ENCODE measurements at places on chromosomes 12 and 14. TPM values are rescaled to one million over a fixed set of nuclear protein-coding genes. Genes with fewer than 3 reads are reported as not detected.

Gene KLRG1
- total RNA-seq = 2.1 TPM

Gene DHH
- total RNA-seq = 0.46 TPM

Gene FAM181A
- total RNA-seq = not detected

Gene GPR84
- 0.41 TPM for total RNA-seq

DNA sequence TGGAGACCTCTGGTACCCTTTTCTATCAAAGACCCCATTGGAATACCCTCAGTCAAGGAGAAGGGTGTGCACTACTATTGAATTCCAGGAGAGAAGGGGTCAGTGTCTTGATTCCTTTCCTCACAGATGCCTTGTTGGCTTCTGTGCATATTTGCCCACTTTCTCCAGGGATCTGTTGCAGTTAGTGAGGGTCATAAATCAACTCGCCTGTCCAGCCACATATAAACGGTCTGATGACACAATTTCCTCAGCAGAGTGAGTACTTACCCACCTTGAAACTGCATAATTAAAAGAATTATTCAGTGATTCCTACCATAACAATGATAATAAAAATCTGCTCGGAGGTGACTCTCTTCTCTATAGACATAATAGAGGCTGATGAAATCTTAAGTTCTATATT, 13.9 kb upstream of the DCD start:
- no peak for DNase-seq

DNA sequence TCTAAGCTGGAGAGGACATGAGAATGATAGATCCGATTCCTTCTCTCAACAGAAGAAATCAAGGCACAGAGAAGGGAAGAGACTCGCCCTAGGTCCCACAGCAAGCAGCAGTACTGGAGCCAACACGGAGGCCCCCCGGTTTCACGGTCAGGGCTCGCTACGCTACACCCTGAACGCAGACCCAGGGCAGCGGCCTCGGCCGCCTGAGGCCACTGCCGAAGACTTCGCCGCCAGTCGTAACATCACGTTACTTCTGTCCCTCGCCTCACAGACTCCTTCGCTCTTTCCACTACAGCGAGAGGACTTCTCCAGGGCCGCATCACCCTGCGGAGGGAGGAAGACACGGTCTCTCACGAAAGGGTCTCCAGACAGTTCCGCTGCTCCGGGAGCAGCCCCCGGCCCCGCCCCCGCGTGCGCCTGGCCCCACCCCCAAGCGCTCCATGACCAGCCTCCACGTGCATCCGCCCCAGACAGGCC, 411 bp upstream of the DCAF4 start:
- DNase-seq = no peak

DNA sequence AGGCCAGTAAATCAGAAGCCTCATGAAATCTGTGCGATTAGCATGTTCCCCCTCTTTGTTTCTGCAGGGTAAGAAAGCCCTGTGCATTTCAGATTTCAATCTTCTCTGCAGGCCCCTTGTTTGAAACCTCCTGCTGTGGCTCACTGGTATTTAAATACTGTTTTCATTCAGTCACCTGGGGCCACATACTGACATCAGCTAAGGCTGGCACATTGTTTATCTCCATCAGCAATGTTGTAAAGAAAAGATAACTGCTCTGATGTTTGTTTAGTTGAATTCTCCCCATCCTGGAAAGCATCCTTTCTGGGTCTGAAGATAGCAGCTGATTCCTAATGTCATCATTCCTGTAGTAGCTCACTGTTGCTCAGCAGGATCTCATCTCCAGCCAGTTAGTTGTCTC, 554.9 kb downstream of the NRXN3 start:
- no peak for DNase-seq

DNA sequence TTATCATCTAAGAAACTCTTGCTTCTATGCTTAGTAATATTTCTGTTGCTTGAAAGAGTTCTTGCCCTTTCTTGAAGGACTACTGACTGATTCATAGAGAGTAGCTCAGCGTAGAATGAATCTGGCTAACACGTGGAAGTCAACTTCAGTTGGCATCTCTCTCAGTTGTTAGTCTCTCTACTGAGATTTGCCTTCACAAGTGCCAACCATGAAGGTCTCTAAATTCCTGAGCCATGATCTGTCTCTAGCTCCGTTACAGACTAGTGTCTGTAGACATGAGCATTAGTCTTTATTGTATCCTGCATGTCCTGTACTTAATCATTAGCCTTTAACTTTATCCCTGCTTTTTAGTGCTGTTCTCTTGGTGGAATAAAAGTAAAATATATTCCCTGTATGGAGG, 19.1 kb upstream of the ALX1 start:
- no peak for DNase-seq

- DNase-seq = no peak
These were observed 111.9 kb downstream of the LRRK2 start for GRCh38 chr12:40336573-40337199.

Gene NEMF
- 55.5 TPM for total RNA-seq

Gene RAD9B
- total RNA-seq = 0.54 TPM

DNA sequence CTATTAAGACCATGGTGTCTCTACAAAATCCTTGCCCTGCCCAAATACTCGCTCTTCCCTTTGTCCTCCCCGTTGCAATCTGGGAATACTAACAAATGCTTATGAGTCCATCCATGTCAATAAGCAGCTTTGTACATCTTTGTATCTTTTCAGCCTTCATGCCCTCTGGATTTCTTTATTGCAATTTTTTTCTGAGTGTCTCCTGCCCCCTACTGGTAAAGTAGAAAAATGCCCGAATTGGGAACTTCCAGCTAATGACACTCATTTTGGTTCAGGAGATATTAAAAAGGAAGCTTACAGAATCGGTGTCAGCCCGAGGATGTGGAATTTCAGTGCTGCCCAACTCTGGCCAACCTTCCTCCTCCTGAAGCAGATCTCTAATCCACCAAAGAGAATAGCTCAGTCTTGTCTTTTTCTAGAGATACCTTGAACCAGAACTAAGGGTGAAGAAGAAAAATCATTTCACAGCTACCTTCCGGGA, 46.0 kb downstream of the SH2B3 start:
- DNase-seq = no peak

Gene OR6C2
- total RNA-seq = not detected

DNA sequence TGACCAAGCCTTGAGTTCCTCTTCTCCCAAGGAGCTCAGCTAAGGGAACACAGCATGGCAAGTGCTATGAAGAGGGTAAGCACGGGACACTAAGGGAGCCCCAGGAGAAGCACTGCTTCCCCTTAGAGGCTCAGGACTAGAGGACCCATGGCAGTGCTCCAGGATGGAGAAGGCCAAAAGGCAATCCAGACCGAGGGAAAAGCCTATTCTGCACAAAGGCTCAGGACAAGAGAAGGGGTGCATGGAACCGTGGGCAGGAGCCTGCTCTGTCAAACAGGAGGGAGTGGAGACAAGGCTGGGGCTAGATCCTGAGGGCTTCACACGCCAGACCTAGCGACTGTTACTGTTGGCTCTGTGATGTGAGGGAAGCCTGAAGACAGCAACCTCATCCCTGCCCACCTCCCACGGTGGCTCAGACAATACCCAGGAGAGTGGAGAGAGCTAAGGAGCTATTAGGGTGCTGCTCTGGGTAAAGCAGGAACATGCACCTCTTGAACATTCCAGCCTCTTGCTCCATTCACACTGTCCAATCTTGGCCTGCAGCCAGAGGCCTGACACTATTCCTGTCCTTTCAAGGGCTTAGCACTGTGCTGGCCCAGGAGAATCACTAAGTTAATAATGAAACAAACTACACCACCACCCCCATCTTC, 24.2 kb downstream of the OTUB2 start:
- no peak for DNase-seq

DNA sequence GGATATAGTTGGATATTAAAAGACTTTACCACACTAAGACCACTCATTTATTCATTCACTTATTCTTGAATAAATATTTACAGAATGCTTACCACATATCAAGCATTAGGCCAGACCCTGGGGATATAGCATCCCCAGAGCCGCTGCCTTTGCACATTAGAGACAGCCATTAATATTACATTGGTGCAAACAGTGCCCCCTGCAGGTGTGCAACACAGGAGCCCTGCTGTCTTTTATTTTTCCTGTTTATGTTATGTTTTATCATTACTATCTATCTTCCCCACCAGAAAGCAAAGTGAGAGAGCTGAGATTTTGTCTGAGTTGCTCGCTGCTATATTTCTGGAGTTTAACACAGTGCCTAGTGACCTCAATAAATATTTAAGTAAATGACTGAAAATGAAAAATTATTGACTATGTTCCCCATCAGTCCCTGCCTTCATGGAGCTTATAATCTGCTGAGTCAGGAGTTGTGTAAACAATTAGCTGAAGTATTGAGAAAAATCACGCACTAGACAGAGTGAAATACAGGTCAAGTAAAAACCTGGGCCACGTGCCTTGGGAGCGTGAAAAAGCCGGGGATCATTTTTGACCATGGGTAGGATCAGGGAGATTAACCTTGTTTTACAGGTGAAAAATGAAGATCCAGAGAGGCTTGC, 301.6 kb downstream of the PCNX1 start:
- no peak for DNase-seq

Gene FAM186B
- total RNA-seq = 1.9 TPM

Gene SIX4
- 6.3 TPM for total RNA-seq

Gene P2RX2
- not detected for total RNA-seq

DNA sequence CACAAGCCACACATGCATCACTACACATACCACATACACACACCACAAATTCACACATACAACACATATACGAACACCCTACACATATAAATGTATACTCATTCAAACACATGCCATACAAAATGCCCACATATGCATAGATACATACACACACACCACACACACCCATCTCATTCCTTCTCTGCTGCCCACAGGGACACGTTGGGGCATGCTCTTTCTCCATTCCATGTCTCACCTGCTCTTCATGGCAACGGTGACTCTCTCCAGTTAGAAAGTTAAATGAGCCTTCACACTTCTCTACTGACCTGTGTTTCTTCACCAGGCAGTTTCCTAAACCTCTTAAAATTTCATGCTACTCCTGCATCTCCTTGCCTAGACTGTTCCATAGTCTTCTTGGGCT, 1194.8 kb downstream of the BCL11B start:
- no peak for DNase-seq

- DNase-seq = peak; percentile 71
These were observed 604 bp downstream of the EIF4B start for GRCh38 chr12:53006810-53007309.

- no peak for DNase-seq
These were observed 74.9 kb downstream of the RBM19 start for GRCh38 chr12:113891167-113891692.

Gene RERGL
- not detected for total RNA-seq
